Fibroblast of lung (primary cell): ENCODE measurements at places on chromosomes 5 and 9. TPM values are rescaled to one million over a fixed set of nuclear protein-coding genes. Genes with fewer than 3 reads are reported as not detected.

RLN1 gene
- total RNA-seq, result not detected in 2 replicates

CYLC2 gene
- total RNA-seq, result not detected in 2 replicates

LCN6 gene
- total RNA-seq, result not detected in 2 replicates

PRELID2 gene
- 26.5 and 27.9 TPM in 2 replicates for total RNA-seq

MCTP1 gene
- total RNA-seq, result 3.6 and 7.9 TPM in 2 replicates

IL7R gene
- total RNA-seq, result 10.3 and 67.9 TPM in 2 replicates
